Body of pancreas (tissue), 4 donors: ENCODE measurements at places on chromosomes 3 and 15. TPM values are rescaled to one million over a fixed set of nuclear protein-coding genes. Genes with fewer than 3 reads are reported as not detected.

GRCh38 chr15:91228890-91229289, 128.8 kb downstream of the SV2B start:
- DNase-seq = no peak

DNA sequence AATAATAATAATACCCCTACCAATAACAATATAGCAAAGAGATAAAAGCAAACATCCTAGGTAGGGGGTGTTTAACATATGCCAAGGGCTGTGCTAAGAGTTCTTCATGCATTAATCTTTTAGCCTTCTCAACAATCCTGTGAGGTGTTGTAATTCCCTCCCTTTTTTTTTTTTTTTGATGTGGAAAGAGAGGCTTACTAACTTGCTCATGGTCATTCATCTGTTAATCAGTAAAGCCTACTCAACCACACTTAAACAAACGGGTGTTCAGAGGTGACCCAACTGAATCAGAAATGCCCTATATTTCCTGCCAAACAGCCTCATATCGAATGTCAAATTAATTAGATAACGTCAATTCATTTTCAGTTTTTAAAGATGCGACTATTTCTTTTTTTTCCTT, 232.1 kb downstream of the CTNNB1 start:
- no peak for DNase-seq

DNA sequence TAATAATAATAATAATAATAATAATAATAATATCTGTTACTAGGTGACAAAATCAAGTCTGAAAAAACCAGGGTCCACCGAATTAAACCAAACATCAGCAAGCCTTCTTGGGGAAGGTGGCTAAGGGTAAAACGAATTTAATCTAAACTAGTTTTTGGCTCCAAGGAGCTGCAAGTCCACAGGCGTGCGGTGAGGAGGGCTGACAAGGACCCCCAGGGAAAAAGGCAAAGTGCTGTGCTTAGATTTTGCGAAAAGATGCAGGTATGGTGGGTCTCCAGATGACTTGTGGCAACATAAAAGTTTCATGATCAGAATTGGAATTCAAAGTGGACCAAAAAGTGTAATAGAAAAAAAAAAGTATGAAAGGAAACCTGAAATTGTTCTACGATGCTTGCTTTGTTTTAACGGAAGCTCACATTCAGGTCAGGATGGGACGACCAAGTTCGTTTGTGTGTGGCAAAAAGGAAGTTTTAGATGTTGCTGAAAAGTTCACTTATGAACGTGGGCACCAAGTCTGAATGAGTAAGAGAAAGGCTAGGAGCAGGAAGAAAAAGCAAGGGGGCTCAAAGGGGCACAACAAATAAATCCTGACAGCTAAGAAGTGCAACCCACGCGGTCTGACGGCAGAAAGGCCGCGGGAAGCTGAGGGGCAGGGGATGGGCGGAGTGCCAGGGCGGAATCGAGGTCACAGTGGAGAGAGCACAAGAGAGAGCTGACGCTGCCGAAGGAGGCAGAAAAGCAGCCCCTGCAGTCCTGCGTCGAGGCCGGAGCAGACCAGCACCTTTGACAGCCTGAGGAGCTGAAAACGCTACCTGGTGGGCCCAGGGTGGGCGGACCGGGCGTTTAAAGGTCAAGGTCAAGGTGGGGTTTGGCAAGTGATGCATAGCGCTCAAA, 1.1 kb downstream of the WDR82 start:
- DNase-seq = peak; percentile 84

Gene AMT
- 27.7 TPM for total RNA-seq
